ENCODE measurements at places on chromosomes 13 and 19.

- no peak for DNase-seq
These were observed 55.6 kb upstream of the F7 start for GRCh38 chr13:113049981-113050380.

GRCh38 chr19:38118176-38118575, 105.8 kb downstream of the DPF1 start:
- DNase-seq = no peak

GRCh38 chr19:47541518-47541917, 26.7 kb upstream of the NAPA start:
- DNase-seq = peak; percentile 61

- no peak for DNase-seq
These were observed 112.8 kb downstream of the CRYL1 start for GRCh38 chr13:20412691-20413355.

- no peak for DNase-seq
These were observed 11.8 kb downstream of the CCDC97 start for GRCh38 chr19:41321600-41322270.

- DNase-seq = no peak
These were observed 73.7 kb upstream of the SLAIN1 start for GRCh38 chr13:77623806-77624205.

GRCh38 chr19:16887353-16888265, 1.2 kb upstream of the F2RL3 start:
- DNase-seq = no peak
